ENCODE measurements at places on chromosomes 6 and 20. TPM values are rescaled to one million over a fixed set of nuclear protein-coding genes. Genes with fewer than 3 reads are reported as not detected.

DNA sequence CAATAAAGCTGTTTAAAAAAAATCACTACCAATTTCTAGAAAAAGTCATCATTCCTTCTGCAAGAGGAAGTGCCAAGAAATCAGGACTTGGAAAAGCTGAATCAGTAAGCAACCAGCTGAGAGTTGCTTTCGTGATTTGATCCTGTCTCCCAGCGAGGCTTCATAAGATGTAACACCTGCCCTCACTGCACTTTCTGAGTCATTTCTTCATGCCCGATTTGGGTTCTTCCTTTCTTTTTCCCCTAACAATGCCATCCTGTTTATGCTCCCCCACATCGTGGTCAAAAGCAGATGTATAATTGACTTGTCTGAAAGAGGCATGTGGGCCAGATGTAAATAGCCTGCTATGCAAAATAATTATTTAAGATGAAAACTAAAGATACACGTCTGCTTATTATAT is 52.1 kb downstream of the RIPOR2 start:
- H3K27me3 ChIP-seq, result no peaks in the 10 kb centered on the region
- no peak overlapping the region for H3K27ac ChIP-seq
- H3K36me3 ChIP-seq, result no peaks in the 10 kb centered on the region
- no peak overlapping the region for H3K4me3 ChIP-seq
- no peak for DNase-seq
- no peaks in the 10 kb centered on the region for H3K4me1 ChIP-seq

DNA sequence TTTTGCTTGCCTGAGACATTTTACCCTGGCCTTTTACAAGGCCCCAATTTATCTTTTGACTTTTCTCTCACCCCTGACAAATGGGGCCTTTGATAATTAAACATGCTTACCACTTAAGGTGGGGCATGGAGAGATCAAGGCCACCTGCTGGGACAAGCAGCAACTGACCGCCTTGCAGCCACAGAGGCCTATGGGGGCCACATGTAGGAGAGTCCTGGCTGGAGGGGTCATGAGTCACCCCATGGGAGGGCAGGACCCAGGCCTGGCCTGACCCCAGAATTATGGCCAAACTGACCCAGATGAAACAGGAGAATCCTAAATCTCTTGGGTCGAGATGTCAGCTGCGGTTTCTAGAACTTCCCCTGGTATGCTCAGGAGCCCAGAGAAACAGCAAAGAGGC is 8.5 kb upstream of the OCSTAMP start:
- H3K4me1 ChIP-seq, result peaks cover 9% of the 10 kb centered on the region
- H3K36me3 ChIP-seq, result no peaks in the 10 kb centered on the region
- no peak overlapping the region for H3K4me3 ChIP-seq
- H3K27ac ChIP-seq, result no peak overlapping the region
- H3K27me3 ChIP-seq, result peaks cover 4% of the 10 kb centered on the region

- H3K27me3 ChIP-seq, result no peaks in the 10 kb centered on the region
- no peaks in the 10 kb centered on the region for H3K4me1 ChIP-seq
- no peaks in the 10 kb centered on the region for H3K36me3 ChIP-seq
These were observed 190.0 kb downstream of the UNC5CL start for GRCh38 chr6:40848868-40849514.

GRCh38 chr6:170089963-170090362 is 200.9 kb downstream of the DLL1 start:
- H3K27ac ChIP-seq, result no peak overlapping the region
- peaks cover 8% of the 10 kb centered on the region for H3K4me1 ChIP-seq
- H3K36me3 ChIP-seq, result no peaks in the 10 kb centered on the region
- peak; percentile 56 for DNase-seq
- H3K27me3 ChIP-seq, result peaks cover under 1% of the 10 kb centered on the region

- no peak overlapping the region for H3K4me3 ChIP-seq
- H3K4me1 ChIP-seq, result no peaks in the 10 kb centered on the region
- H3K27ac ChIP-seq, result no peak overlapping the region
- no peak for DNase-seq
These were observed 1187.3 kb upstream of the CITED2 start for GRCh38 chr6:140561701-140562100.

NRN1 gene
- 24.4 TPM for total RNA-seq

STMND1 gene
- not detected for total RNA-seq

ADGB gene
- total RNA-seq, result not detected

TIAM2 gene
- total RNA-seq, result 6.2 TPM

GRIK2 gene
- total RNA-seq, result 0.38 TPM

CST2 gene
- total RNA-seq, result not detected

FOXA2 gene
- total RNA-seq, result 21.7 TPM

TCP11 gene
- not detected for total RNA-seq

BANF2 gene
- not detected for total RNA-seq

MTFR2 gene
- 1.4 TPM for total RNA-seq
